ENCODE measurements at places on chromosomes 3 and 15.

GRCh38 chr3:76912841-76913383 is 127.0 kb upstream of the ROBO2 start:
- no peak for DNase-seq

DNA sequence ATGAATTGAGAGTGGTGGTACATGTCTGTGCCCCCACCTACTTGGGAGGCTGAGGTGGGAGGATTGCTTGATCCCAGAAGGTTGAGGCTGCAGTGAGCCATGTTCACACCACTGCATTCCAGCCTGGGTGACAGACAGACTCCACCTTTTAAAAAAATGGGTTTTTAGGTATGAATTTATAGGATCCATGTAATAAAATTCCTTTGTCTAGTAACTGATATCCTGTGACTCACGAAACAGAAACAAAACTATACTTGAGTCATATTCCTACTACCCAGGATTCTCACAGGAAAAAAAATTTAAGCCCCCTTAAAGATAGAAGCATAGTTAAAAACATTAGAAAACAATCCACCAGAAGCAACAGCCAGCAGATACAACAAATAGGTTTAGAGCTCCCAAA is 10.0 kb upstream of the CRTC3 start:
- DNase-seq = no peak

DNA sequence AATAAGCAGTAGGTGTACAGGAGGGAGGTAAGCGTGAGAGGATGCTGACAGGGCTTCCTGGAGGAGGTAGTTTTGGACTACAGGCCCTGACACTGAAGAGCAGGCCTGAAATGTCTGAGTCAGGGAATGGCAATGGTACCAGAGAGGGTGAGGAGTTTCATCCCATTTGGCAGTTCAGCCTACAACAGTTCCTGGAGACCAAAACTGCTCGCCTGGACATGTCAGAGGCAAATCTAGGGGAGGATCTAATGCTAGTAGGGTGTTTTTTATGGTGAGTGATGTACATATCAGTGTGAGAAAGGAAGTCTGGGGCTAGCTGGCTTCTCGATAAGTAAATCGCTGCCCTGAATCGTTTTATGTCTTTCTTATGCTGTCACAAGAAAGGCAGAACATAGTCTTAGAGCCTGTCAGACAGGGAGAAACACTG is 13.8 kb upstream of the TNFSF10 start:
- DNase-seq = no peak

GRCh38 chr15:31442226-31442625 is 115.6 kb downstream of the KLF13 start:
- no peak for DNase-seq

DNA sequence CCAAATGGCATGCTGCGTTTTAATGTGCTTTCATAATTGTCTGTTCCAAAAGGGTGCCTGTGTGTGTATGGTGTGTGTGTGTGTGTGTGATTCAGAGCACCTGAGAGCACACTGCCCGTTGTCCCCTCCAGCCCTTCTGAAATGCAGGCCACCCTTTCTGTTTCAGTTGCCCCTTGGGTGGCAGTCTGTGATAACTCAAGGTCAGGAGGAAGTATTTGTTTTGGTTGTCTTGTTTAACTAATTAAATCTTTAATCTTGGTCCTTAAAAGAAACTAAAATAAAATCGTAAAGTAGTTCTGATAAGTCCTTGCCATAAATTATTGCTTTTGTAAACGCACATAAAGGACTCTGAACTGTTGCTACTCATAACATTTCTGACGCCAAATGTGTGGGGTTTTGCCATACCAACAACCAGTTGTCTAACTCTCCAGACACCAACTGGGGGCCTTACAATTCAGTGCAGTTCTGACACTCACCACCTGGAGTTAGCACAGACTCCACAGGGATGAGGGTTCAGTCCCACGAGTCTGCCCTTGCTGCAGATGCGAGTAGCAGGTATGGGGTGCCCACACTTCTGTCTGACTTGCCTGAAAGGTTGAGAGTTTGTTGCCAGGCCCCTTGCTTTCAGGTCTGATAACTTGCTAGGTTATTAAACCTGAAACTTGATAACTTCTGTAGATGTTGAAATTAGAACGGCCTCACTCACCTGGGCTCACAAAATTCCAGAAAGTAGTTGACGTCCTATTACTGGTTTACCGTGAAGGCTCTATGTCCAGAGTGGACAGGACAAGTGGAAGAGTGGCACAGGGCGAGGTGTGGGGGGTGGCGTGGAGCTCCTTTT is 157.3 kb downstream of the IGF1R start:
- DNase-seq = no peak

- DNase-seq = no peak
Measured at GRCh38 chr3:108605028-108605427, 15.5 kb downstream of the DZIP3 start.

- no peak for DNase-seq
Measured at GRCh38 chr3:179717219-179717618, 64.4 kb downstream of the USP13 start.

GRCh38 chr3:101913168-101913567 is 63.9 kb downstream of the NFKBIZ start:
- no peak for DNase-seq

- DNase-seq = peak; percentile 72
Measured at GRCh38 chr15:42736178-42736792, 643 bp downstream of the CDAN1 start.

DNA sequence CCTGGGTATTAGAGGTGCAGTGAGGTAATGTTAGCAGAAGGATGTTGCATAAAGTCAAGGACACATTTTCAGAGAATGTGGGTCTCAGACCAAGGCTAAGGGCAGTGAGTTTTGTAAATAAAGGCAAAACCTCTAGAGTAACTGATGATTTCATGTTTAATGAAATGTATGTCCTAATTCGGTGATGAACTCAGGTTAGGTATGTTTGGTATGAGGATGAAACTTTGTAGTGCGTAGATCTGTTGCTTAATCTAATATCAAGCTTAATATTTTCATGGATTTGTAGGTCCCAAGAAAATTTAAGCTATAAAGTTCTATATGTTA is 3.6 kb downstream of the USP50 start:
- DNase-seq = no peak

GRCh38 chr15:29128671-29129070 is 141.0 kb downstream of the NSMCE3 start:
- no peak for DNase-seq

- DNase-seq = peak; percentile 57
Measured at GRCh38 chr15:22956257-22956977, 23.8 kb downstream of the CYFIP1 start.

DNA sequence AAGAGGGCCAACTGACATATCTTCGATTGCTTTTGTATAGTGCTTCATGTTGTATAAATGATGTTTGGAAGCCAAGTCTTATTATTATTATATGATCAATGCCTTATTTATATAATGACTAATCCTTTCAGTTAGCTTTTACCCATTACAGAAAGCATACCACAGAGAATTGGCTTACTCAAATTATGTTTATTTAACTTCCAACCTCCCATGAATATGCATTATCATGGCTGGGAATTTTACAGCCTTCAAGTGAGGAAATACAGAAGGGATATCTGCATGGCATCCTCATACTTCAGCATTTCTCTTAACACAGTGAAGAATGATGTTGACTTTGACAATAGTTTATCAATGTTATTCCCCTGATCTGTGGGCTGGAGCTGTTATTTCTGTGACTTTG is 225.9 kb upstream of the GAP43 start:
- no peak for DNase-seq

- DNase-seq = no peak
Measured at GRCh38 chr3:3627114-3627513, 172.1 kb upstream of the LRRN1 start.

DNA sequence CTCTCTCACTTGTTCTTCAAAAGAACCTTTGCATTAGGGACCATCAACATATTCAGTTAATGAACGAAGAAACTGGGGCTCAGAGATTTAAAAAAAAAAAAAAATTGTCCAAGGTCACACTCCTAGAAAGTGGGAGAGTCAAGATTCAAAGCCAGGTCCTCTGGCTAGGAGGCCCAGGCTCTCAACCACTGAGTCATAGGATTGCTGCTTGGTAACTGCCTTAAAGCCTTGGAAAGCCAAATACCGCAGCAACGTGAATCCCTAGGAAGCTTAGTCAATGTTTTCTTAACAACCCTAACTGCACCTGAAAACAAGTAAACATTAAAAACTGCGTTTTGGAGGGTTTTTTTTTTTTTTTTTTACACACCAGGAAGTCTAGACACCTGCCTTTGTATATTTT is 156.8 kb downstream of the WNT5A start:
- no peak for DNase-seq

- no peak for DNase-seq
Measured at GRCh38 chr3:177287231-177287630, 89.9 kb upstream of the TBL1XR1 start.

DNA sequence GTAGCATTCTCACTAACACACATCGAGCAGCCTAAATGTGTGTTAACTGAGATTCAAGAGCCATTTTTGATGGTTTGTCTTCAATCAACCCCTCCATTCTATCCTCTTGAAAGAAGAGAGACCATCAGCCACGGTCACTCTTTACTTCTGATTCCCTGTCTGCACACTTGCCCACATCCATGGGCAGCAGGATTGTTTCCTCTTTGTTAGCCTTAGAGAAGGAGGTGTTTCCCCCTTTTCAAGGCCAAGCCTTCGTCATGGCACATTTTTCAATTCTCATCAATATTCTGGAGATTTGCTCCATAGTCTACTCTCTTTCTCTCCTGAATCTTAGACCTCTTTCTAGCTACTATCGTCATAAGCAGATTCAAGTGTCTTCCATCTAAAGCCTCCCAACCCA is 522.4 kb upstream of the NAALADL2 start:
- DNase-seq = no peak

DNA sequence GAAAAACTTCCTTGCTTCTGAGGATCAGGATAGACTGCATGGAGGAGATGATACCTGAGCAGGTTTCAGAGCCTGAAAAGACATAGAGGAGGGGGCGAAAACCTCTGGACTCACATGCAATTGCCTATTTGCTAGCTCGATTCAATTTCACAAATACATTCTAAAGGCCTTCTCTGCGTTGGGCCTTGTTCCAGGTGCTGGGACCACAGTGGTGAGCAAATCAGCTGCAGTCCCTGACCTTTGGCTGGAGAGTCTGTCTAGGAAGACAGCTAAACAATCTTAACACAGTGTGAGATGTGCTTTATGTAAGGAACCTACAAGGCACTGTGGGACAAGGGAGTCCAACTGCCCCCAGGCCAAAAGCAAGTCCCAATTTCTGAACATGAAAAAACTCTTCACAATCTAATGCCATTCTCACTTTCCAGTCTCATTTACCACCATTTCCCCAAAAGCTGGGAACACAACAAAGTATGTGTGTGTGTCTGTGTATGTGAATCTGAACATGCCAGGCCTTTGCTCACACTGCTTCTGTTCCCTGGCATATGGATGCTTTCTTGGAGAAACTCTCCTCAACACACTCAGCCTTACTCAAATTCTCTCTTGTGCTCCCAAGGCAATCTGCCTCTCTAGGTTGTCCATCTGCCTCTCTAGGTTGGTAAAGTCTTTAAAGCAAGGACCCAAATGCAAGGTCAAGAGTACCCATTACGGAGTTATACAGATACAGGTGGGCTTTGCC is 2.1 kb upstream of the PCCB start:
- no peak for DNase-seq

GRCh38 chr3:23758253-23758838 is 47.4 kb upstream of the UBE2E1 start:
- DNase-seq = no peak

DNA sequence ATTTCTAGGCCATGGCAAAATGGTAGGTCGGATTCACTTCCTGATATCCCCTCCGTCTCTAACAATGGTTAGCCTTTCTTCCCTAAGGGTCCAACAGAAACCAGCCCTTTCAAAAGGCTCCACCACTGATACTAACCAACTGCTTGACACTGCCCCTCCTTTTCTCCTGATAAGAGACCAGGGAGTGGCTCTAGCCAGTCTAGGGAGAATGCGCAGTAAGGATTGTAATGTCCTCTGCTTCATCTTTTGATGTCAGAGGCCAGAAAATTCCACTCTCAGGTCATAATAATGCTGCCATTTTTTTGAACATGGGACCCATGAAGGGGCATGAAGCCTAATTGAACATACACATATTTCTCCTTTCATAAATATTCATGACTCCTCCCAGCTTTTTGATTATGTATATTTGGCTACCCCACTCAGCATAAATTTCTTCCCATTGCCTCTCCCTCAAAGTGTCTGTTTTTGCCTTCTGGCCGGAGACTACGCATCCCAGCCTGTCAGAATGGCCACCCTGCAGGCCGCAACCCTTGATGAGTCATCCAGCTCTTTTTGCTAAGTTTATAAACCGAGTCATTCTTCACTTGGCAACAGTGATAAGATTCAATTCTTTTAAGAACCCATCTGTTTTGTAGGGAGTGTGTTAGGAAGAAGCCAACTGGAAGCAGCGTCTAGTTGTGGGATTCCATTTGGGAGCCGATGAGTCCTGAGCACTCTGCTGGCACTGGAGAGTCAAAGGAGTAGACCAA is 189.0 kb upstream of the MCTP2 start:
- DNase-seq = no peak

- no peak for DNase-seq
Measured at GRCh38 chr3:41369838-41370237, 170.5 kb downstream of the CTNNB1 start.

DNA sequence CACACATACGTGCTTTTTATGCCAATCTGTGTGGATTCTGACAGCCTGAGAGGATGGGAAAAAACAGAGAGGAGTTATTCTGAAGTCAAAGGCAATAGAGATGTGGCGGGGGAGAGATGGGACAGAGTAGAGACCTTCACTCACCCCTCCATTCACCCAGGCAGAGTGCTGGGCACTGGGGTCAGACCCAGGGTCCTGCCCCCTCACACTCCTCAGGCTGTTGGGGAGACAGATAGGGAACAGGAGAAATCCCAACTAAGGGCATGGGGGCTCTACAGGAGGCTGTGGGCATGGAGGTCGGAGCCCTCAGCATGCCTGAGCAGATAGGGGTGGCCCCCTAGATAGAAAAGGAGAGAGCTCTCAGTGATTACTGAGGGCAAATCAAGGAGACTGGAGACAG is 30.3 kb downstream of the SLC22A14 start:
- no peak for DNase-seq

DNA sequence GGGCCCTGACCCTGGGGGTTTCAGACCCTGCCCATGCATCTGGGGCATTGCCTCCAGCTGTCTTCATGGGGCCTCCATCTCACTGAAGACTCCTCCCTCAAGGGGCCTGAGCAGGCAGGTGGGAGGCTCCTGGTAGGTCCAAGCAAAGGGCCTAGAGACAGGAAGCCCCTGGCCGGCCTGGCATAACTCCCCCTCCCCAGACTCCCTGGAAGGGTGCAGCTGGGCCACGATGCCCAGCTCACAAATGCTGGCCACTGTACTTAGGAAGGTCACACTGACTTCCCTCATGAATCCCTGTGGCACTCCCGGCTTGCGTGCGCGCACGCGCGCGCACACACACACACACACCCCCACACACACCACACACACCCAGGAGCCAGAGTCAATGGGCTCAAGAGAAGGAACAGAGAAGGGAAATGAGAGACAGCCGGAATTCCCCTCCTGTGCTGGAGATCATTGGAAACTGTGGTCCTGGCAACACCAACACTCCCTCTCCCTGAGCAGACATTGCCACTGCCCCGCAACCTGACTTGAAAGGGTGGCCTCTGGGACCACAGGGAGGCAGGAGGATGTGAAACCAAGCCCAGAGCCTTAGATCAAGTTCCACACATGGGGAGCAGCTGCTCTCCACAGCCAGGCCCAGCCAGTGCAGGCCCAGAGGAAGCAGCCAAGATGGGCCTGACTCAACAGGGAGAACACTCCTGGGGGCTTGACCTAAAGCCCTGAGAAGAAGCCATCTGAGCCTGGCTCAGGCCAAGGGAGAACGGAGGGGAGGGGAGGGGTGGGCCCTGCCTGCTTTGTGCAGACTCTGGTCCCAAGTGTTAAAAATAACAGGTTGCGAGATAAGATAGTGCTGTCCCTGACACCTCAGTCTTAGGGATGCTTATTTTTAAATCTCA is 69.7 kb downstream of the SCN5A start:
- peak; percentile 12 for DNase-seq

Measured in D341Med (cell line).